Mammary epithelial cell (primary cell): ENCODE measurements at places on chromosomes 5 and 9.
A peak's percentile ranks its signal among the peaks of the same experiment; 100 is the strongest.

DNA sequence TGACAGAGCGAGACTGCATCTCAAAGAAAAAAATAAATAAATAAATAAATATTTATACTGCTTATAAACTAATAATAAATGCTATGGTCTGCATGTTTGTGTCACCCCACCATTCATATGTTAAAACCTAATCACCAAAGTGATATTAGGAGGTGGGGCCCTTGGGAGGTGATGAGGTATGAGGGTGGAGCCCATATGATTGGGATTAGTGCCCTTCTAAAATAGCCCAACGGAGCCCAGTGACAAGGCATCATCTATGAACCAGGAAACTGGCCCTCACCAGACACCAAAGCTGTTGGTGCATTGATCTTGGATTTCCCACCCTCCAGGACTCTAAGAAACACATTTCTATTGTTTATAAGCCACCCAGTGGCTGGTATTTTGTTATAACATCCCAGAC, 5.1 kb downstream of the FXN start:
- no peak for DNase-seq

- no peak for DNase-seq
Measured at GRCh38 chr9:72599874-72600534, 78.6 kb downstream of the TMC1 start.

DNA sequence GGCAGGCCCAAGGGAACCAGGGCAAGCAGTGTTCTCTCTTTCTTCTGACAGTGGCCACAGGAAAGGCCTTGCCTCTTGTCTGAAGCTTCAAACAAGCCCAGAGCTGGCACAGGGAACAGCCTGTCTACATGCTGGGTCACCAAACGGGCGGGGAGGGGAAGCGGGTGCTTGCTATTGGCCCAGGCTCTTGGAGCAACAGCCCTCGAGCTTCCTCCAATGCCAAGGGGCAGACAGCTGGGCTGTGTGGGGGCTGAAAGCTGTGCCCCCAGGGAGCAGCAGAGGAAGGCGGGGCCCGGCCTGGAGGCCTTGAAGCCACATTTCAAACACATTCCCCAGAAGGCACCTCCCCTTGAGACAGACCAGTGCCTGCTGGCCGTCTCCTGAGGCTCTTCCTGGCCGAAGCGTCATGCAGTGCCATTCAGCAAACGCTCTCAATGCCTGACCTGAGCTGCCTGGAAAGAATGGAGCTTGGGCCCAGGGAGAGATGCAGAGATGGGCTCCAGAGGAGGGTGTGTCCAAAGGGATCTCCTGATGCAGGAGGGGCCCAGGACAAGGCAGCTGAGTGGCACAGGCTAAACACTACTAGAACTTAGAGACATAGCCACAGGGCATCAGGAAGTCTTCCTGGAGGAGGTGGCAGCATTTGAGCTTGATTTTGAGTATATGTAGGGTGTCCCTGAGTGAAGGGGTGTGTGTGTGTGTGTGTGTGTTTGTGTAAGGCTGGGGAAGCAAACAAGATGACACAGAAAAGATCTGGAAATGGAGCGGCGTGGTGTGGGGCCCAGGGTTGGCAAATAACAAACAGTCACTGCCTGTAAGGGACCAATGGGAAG, 2.5 kb downstream of the FIBCD1 start:
- DNase-seq, result peak; percentile 47

DNA sequence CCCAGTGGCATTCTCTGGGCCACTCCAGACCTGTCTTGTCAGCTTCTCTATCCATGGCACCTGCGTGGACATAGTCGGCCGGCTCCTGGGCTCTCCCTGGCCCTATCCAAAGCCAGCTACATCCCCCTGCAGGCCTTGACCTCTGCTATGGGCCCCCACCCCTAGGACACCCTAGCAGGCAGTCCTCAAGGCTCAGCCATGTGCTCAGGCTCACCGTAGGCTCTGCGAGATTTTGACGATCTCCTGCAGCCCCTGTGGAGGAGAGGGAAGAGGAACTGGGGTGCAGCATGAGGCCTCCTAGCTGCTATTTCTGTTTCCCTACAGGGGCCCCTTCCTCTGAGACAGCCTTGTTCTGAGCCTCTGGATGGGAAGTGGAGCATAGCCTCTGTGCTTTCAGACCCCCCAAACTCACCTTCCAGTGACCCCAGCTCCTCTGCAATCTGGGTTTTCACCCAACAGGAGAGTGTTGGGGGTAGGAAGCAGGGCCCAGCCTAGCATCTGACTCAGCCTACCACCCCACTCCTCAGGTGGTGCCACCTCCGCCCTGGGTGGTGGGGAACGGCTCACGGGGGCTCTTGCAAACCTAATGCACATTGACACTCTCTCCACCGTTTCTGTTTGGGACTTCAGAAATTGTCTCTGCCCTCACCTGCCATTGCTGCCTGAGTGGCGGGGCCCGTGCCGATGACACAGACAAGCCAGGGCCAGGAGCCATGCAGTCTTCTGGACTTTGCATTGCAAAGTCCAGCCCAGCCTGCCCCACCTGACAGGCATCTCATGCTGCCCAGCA, 36.7 kb downstream of the HRH2 start:
- no peak for DNase-seq

DNA sequence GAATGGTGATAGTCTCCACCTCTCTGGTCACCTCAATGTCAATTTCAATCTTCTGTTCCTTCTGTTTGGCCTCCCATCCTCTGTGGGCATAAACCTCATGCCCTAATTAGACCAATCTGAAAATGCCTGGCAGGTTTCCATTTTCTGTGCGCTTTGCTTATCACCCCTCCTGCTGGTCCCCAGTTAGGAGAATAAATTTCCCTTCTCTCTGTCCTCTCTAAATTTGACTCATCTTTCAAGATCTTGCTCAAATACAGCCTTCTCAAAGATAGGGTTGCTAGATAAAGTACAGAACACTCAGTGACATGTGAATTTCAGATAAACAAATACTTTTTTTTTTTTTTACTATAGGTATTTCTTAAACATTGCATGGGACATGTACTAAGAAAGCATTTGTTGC, 69.4 kb upstream of the CD180 start:
- no peak for DNase-seq
